ENCODE measurements at places on chromosomes 4 and X. TPM values are rescaled to one million over a fixed set of nuclear protein-coding genes. Genes with fewer than 3 reads are reported as not detected.

Gene DAPP1
- total RNA-seq = 0.59 TPM

Gene SPIN2A
- total RNA-seq = 1.2 TPM

Gene ARHGAP36
- total RNA-seq = not detected

Gene S100P
- not detected for total RNA-seq

Gene QRFPR
- not detected for total RNA-seq

Gene KDR
- 2.5 TPM for total RNA-seq

- peaks cover 30% of the 10 kb centered on the region for H3K4me1 ChIP-seq
- H3K36me3 ChIP-seq = no peaks in the 10 kb centered on the region
- H3K27me3 ChIP-seq = no peaks in the 10 kb centered on the region
- H3K4me3 ChIP-seq = no peak overlapping the region
- DNase-seq = no peak
Observed at GRCh38 chr4:7334521-7335275, 100.0 kb downstream of the PSAPL1 start.

- H3K4me1 ChIP-seq = peaks cover 6% of the 10 kb centered on the region
- DNase-seq = no peak
- no peak overlapping the region for H3K27ac ChIP-seq
- H3K27me3 ChIP-seq = no peaks in the 10 kb centered on the region
- peaks cover 11% of the 10 kb centered on the region for H3K36me3 ChIP-seq
- H3K4me3 ChIP-seq = peak overlapping the region; percentile 84
Observed at GRCh38 chr4:125833-126232, 1.5 kb downstream of the ZNF718 start.

GRCh38 chrX:68588602-68589371, 58.7 kb upstream of the STARD8 start:
- H3K36me3 ChIP-seq = no peaks in the 10 kb centered on the region
- H3K27me3 ChIP-seq = no peaks in the 10 kb centered on the region
- no peak for DNase-seq
- no peaks in the 10 kb centered on the region for H3K4me1 ChIP-seq
- no peak overlapping the region for H3K4me3 ChIP-seq

DNA sequence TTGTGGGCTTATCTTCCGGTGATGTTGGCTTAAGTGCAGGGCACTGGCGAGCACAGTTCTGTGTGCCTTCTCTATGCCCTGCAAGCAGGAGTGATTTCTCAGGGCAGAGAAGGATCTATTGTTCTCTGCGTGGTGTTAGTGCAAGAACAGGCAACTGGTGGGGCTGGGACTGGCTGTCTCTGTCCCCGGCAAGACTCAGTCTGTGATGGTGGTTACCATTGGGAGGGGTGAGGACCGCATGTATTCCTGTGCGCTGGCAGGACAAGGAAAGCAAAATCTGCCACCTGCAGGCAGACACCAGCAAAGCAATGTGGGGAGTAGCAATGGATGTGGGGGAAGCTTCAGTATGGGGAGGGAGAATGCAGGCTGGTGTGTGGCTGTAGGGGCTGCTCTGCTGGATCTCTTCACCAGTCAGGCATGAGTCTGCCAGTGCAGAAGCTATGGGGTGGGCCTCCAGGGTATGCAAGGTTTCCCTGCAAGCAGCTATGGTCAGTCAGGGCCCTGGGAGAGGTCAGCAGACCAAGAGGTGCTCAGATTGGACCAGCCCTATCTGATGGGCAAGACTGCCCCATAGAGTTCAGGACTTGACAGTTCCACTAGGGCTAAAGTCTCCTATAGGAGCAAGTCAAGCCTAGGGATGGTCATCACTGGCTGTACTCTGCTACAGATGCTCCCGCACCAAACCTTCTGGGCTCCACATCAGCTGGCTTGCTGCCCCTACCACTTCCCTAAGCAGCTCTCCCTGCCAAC, 16.8 kb downstream of the PF4 start:
- no peaks in the 10 kb centered on the region for H3K36me3 ChIP-seq
- no peaks in the 10 kb centered on the region for H3K4me1 ChIP-seq
- no peaks in the 10 kb centered on the region for H3K27me3 ChIP-seq
- H3K27ac ChIP-seq = no peak overlapping the region

DNA sequence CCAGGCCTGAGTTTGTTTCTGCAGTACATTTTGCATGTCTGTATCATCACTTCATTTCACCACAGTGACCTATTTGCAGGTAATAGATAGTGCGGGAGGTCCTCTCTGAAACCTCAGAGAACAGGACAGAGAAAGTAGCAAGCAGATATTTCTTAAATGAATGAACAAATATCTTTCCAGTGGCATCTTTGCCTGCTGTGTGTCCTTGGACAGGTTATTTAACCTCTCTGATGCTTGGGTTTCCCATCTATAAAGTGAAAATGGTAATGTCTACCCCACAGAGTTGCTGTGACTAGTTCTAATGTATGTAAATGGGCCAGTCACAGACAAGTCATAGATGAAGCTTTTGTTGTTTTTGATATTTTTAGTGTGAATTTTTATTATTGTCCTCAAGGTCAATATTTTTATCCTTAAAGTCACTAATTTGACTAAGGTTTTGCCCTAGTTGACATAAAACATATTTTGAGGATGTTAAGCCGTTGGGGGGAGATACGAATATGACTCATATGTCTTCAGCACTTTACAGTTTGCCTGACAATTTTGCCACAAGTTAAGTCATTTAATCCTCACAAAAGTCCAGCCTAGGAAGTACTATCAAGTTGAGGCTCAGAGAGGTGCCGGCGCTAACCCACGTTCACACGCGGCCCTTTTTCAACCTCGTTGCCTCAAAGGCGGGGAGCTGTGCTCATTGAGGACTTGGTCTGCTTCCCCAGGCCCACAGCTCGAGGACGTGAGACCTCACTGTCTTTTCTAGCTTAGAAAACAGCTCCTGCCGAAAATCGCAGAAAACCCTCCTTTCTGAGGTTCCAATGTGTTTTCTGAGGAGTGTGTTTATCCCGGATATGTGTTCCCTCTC, 126.7 kb upstream of the STX18 start:
- no peak for DNase-seq
- no peak overlapping the region for H3K4me3 ChIP-seq
- no peak overlapping the region for H3K27ac ChIP-seq

DNA sequence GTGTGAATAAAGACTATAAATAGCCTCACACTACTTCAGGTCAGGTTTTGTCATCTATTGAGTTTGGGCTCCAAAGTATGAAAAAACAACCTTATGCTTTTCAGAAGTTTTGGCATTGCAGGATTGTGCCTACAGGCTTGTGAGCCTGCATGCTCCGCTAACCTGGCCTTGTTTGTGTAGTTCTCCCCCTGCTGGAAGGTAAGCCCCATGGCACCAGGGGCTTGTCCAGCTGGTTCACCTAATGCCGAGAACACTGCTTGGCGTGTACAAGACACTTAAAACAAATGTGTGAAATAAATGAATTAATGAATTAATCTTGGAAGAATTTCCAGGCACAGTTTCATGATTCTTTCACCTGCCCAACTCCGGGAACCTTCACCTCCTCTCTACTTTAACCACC, 1.8 kb upstream of the HSD17B10 start:
- H3K27ac ChIP-seq = no peak overlapping the region
- no peak overlapping the region for H3K4me3 ChIP-seq
- peaks cover 11% of the 10 kb centered on the region for H3K4me1 ChIP-seq
- H3K36me3 ChIP-seq = peaks cover 9% of the 10 kb centered on the region
- H3K27me3 ChIP-seq = no peaks in the 10 kb centered on the region

- H3K27me3 ChIP-seq = no peaks in the 10 kb centered on the region
- peak; percentile 8 for DNase-seq
- H3K4me1 ChIP-seq = no peaks in the 10 kb centered on the region
- H3K36me3 ChIP-seq = no peaks in the 10 kb centered on the region
- no peak overlapping the region for H3K4me3 ChIP-seq
Observed at GRCh38 chr4:172202480-172203076, 389.4 kb downstream of the GALNTL6 start.

GRCh38 chr4:170979736-170980135, 833.5 kb upstream of the GALNTL6 start:
- no peak overlapping the region for H3K4me3 ChIP-seq
- peak; percentile 8 for DNase-seq
- no peak overlapping the region for H3K27ac ChIP-seq
- H3K4me1 ChIP-seq = no peaks in the 10 kb centered on the region

GRCh38 chr4:102311912-102312311, 33.4 kb downstream of the SLC39A8 start:
- no peak for DNase-seq
- no peaks in the 10 kb centered on the region for H3K27me3 ChIP-seq
- no peaks in the 10 kb centered on the region for H3K4me1 ChIP-seq
- no peak overlapping the region for H3K4me3 ChIP-seq
- H3K36me3 ChIP-seq = no peaks in the 10 kb centered on the region
- H3K27ac ChIP-seq = no peak overlapping the region

GRCh38 chr4:40170588-40170987, 26.2 kb upstream of the RHOH start:
- H3K27ac ChIP-seq = no peak overlapping the region
- H3K4me1 ChIP-seq = no peaks in the 10 kb centered on the region
- H3K4me3 ChIP-seq = no peak overlapping the region
- DNase-seq = no peak

- H3K27me3 ChIP-seq = no peaks in the 10 kb centered on the region
- peak within 1 kb of the TSS; percentile 78 for H3K27ac ChIP-seq
- peak; percentile 53 for DNase-seq
- H3K36me3 ChIP-seq = no peaks in the 10 kb centered on the region
- H3K4me3 ChIP-seq = peak within 1 kb of the TSS; percentile 90
Observed at GRCh38 chrX:155070975-155071693, at the start of the genes BRCC3, CMC4 and MTCP1. TSS of gene BRCC3 (plus strand) at chrX:155071508. CDS start at chrX:155071528, 20 bp downstream. TSS of gene CMC4 (minus strand) at chrX:155071136. CDS start at chrX:155064023, 7,113 bp downstream. TSS of gene MTCP1 (minus strand) at chrX:155071136. CDS start at chrX:155066010, 5,126 bp downstream.

DNA sequence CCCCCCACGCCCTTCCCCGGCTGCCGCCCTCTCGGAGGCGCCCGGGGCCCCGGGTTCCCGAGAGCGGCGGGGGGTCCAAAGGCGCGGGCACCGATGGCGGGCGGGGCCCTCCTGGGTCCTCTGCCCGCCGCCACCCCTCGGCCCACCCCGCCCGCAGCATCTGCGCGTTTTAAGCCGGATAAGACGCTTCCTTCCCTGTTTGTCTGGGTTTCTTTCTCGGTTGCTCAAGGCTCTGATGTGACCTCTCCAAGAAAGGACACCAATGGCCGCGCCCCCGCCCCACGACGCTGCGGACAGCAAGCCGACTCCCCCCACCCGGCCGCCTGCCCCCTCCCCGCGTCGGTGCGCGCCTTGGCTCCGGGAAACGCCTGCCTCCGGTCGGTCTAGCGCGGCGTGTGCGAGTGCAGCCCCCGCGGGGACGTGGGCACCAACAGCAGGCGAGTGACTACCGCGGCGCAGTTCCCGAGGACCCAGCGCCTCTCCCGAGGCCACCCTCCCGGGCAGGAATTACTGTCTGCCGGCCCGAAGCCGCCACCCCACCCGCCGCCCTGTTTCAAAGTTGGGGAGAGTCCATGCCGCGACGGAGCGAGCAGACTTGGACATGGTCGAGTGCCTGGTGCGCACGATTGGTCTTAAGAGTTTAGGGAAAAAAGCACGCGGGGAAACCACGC, 21.1 kb upstream of the HMX1 start:
- peaks cover 39% of the 10 kb centered on the region for H3K27me3 ChIP-seq
- no peaks in the 10 kb centered on the region for H3K36me3 ChIP-seq
- no peaks in the 10 kb centered on the region for H3K4me1 ChIP-seq
- H3K27ac ChIP-seq = no peak overlapping the region

DNA sequence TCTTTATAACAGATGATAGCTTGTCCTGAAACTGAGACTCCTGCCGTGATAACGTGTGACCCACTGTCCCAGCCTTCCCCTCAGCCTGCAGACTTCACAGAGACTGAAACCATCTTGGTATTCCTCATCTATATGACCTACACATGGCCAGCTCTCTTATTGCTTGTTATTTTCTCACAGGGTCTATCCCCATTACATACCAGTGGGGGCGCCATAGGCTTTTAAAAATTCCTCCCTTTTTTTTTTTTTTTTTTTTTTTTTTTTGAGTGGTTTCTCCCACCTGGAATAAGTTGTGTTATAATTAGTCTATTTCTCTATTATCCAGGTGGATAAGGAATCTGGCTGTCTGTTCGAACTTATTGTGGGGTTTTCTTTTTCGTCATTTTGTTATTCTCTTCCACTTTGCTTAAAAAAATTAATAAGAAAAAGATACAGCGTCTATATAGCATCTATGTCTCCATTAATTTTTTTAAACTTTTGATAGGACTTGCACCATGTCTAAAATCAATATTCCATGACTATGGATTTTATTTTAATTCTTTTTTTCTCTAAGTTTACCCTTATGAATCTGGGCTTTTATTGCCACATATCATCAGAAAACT, 47.2 kb downstream of the GYG2 start:
- no peaks in the 10 kb centered on the region for H3K27me3 ChIP-seq
- H3K27ac ChIP-seq = no peak overlapping the region
- H3K36me3 ChIP-seq = no peaks in the 10 kb centered on the region
- no peak overlapping the region for H3K4me3 ChIP-seq

DNA sequence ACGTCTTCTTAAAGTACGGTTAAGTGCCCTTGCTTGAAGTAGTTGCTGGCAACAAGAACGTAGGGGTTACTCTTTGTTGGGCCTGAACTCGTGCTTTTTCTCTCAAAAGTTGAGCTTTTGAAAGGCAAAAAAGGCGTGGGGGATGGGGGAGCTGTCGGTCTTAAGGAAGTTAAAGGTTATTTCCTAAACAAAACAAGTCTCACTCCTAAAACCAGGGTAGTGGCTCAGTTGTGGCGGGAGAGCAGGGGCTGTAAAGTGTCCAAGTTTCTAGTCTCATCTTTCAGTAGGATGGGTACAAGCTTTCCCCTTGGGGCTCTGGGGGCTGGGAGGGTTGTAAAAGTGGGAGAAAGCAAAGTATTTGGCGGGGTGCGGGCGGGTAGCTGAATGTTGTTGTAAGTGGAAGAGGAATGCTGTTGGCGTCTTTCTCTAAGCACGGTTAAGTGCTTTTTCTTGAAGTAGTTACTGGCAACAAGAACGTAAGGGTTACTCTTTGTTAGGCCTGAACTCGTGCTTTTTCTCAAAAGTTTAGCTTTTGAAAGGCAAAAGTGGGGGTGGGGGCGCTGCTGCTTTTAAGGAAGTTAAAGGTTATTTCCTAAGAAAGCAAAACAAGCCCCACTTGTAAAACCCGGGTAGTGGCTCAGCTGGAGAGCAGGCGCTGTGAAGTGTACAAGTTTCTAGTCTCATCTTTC, 904 bp upstream of the WDR1 start:
- H3K27me3 ChIP-seq = no peaks in the 10 kb centered on the region
- H3K4me1 ChIP-seq = peaks cover 33% of the 10 kb centered on the region
- H3K4me3 ChIP-seq = peak overlapping the region; percentile 71

DNA sequence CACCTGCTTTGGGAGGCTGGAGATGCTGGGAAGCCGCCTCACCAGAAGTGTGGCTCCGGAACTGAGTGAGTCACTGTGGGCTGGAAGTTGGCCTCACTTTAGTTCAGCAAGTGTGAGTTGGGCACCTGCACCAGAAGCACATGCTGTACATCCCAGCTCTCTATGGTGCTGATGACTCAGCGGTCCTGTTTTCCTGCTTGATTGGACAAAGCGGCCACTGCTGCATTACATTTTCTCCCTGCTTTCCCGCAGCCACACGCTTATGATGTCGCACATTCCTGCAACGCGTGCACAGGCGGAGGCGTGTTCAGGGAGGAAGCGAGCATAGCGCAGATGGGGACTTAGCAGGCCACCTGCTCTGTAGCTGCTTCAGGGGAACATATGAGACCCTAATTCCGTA, 26.7 kb upstream of the CLDN34 start:
- peaks cover 5% of the 10 kb centered on the region for H3K4me1 ChIP-seq
- H3K27me3 ChIP-seq = no peaks in the 10 kb centered on the region
- no peak overlapping the region for H3K4me3 ChIP-seq
- H3K27ac ChIP-seq = no peak overlapping the region
- no peaks in the 10 kb centered on the region for H3K36me3 ChIP-seq
- DNase-seq = peak; percentile 93

All from astrocyte (in vitro differentiated cells and primary cell).